ENCODE measurements at places on chromosomes 16 and 17.

GRCh38 chr16:70589998-70590471, 56.3 kb upstream of the IL34 start:
- no peak for DNase-seq

- DNase-seq: no peak
Measured at GRCh38 chr16:70453892-70454221, 538 bp upstream of the FCSK start.

- DNase-seq: peak; percentile 9
Measured at GRCh38 chr17:36931697-36932382, 5.4 kb upstream of the LHX1 start.

GRCh38 chr17:49388290-49388640, 26.2 kb upstream of the ZNF652 start:
- no peak for DNase-seq

- DNase-seq: no peak
Measured at GRCh38 chr17:68704871-68705713, 103.9 kb upstream of the FAM20A start.

- DNase-seq: no peak
Measured at GRCh38 chr17:29561554-29562517, 5.0 kb downstream of the ABHD15 start.

GRCh38 chr16:74749291-74750055, 25.1 kb downstream of the FA2H start:
- no peak for DNase-seq

Data from NCI-H1092 treated with DMSO at 0.1 percent for 48 hours (cell line).